ENCODE measurements at places on chromosomes 5 and 9.

DNA sequence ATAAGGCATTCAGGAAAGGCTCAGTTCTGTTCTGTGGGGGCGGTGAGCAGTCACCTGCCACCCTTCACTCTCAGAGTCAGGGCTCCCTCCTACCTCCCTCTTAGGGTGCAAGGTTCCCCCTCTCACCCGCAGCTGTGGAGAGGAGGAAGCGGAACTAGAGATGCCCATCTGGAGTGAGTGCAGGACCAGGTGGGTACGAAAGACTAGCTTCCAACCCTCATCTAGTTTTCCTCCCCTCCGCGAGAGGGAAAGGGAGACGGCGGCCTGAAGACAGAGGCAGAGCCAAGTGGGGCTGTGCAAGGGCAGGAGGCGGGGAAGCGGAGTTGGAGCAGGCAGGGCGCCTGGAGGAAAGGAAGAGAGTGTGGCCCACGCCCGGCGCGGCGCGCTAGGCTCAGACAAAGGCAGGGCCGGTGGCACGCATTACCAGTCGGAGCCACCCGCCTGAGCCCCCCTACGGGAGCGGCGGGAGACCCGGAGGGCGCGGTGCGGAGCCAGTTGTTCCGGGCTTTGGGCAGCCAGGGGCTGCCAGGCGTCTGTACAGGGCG is 7.3 kb downstream of the PRR7 start:
- peak; percentile 18 for DNase-seq

GRCh38 chr9:100101608-100102007 is 2.6 kb downstream of the INVS start:
- DNase-seq: no peak

GRCh38 chr5:149700347-149700746 is 29.8 kb upstream of the PPARGC1B start:
- DNase-seq: no peak

DNA sequence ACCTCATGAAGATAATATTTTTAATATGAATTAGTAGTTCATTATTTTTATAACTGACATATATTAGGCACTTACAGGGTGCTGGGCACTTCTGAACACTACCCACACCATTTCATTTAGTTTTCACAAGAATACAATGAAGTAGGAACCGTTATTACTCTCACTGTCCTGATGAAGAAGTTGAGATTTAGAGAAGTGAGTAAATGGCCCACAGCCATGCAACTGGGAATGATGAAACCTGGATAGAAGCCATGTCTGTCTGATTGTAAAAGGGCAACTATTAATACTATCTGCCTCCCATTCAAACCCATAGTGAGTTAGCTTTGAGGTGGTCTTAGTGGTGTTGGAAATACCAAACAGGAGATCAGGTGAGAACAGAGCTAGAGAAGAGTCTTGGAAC is 29.6 kb upstream of the OTULINL start:
- no peak for DNase-seq

DNA sequence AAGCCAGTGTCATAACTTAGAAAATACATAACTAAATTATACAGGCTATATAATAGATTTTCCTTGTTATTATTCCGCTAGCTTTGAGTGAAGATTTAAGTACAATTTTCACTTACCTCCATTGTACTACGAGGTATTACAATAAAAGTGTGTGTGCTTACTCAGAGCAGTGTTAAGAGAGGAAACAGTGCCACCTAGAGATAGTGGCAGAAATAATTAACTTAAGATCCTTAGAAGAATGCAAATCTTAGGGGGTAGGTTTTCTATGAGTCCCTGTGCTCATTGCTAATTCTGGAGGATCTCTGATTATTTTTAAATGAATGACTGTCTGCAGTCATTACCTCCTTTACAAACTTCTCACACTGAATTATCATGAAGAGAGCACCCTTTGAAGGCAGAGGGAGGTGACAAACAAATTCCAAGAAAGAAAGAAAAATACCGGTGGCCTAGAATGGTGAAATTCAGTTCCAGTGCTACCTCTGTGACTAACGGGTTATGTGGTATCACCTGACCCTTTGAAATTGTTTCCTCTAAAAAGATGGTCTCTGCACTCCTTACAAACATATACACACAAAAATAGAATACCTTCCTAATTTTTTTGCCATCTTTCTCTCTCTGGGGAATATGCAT is 379.8 kb downstream of the TRIM36 start:
- peak; percentile 34 for DNase-seq
